Omental fat pad (tissue), 4 donors: ENCODE measurements at places on chromosomes 4 and X. TPM values are rescaled to one million over a fixed set of nuclear protein-coding genes. Genes with fewer than 3 reads are reported as not detected.

HEPH gene
- total RNA-seq, result 2.8 TPM

PABPC4L gene
- 0.24 TPM for total RNA-seq

SPATA18 gene
- total RNA-seq, result 2.5 TPM

CFAP99 gene
- total RNA-seq, result not detected

GRID2 gene
- total RNA-seq, result not detected

DNA sequence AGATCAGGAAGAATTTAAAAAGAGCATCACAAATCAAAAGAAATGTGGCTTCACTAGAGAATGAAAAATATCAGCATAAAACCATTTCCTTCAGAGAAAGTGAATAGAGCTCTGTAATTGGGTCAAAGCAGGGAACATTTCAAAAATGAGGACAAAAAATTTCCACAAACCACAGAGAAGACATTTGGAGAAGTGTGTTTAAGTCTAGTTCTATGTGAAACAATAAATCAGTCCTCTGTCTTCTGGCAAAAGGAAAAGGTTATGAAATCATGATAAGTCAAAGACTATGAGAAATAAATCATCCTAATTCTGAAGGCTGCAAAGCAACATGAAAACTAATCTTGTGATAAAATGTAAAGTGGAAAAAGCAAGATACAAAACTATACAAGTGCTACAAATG, 27.9 kb downstream of the SMPX start:
- DNase-seq, result no peak

GRCh38 chr4:150784305-150784704, 202.4 kb downstream of the MAB21L2 start:
- no peak for DNase-seq

DNA sequence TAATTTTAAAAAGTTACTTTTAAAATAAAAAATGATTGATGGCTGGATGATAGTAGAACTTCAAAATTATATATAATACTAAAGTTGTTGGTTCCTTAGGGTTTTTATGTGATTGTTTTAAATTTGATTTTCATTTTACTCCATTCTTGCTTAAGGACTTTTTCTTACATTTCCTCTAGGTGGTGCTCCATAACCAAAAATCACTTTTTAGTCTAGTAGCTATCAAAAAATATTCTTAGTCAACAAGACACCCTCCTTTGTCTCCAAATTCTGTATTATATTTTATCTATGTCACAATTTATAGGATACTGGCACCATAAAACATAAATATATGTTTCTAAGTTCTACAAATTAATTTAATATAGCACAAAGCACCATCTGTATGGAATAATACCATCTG, 67.2 kb upstream of the BRWD3 start:
- no peak for DNase-seq

- DNase-seq, result no peak
These were observed 358.2 kb upstream of the CLNK start for GRCh38 chr4:11042760-11043159.

- no peak for DNase-seq
These were observed 13.7 kb downstream of the TEC start for GRCh38 chr4:48255959-48256342.

- DNase-seq, result no peak
These were observed 370.3 kb upstream of the NOCT start for GRCh38 chr4:138645289-138645688.

- no peak for DNase-seq
These were observed 120.4 kb downstream of the CT47B1 start for GRCh38 chrX:120755066-120755846.

- DNase-seq, result no peak
These were observed 21.0 kb upstream of the IL13RA2 start for GRCh38 chrX:115038406-115038805.

DNA sequence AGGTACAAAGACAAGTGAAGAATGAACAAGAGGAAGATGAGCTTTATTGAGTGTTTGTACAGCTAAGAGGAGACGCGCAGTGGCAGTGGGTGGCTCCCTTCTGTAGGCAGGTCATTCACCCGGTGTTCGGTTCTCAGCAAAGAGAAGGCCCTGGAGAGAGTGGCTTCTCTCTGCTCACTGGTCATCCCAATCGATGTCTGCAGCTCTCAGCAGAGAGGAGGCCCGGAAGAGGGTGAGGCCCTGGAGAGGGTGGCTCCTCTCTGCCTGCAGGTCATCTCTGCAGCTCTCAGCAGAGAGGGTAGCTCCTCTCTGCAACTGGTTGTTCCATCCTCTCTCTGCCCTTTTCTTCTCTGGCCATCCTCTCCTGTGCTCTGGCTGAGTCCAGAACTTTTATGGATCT, 126.5 kb downstream of the UGT8 start:
- DNase-seq, result no peak

DNA sequence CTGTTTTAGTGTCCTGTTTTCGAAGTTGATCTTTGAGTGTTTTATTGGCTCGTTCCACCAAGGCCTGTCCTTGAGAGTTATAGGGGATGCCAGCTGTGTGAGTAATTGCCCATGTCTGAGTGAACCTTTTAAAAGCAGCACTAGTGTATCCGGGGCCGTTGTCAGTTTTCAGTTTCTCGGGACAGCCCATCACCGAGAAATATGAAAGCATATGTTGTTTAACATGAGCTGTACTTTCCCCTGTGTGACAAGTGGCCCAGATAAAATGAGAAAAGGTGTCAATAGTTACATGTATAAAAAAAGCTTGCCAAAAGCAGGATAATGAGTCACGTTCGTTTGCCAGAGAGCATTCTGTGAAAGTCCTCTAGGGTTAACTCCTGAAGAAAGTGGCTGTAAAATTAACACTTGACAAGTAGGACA, 48.6 kb upstream of the RASSF6 start:
- DNase-seq, result no peak

DNA sequence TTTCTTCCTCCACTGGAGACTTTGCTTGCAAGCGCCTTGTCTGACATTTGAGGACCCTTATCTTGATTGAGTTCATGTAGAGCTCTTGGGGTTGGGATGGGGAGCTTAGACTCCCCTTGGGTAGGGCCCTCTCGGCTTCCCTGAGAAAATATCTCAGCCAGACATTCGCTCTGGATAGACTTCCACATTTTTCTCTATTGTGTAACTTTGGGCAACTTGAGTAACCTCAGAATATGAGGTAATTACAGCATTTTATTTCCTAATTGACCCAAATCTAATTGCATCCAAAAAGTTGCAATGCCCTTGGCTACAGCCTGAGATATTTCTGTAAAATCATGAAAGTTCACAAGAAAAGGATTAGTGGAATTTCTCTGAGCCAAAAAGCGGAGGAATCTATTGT, 102.8 kb upstream of the MXRA5 start:
- DNase-seq, result no peak

GRCh38 chr4:168540086-168540485, 43.2 kb downstream of the PALLD start:
- no peak for DNase-seq

DNA sequence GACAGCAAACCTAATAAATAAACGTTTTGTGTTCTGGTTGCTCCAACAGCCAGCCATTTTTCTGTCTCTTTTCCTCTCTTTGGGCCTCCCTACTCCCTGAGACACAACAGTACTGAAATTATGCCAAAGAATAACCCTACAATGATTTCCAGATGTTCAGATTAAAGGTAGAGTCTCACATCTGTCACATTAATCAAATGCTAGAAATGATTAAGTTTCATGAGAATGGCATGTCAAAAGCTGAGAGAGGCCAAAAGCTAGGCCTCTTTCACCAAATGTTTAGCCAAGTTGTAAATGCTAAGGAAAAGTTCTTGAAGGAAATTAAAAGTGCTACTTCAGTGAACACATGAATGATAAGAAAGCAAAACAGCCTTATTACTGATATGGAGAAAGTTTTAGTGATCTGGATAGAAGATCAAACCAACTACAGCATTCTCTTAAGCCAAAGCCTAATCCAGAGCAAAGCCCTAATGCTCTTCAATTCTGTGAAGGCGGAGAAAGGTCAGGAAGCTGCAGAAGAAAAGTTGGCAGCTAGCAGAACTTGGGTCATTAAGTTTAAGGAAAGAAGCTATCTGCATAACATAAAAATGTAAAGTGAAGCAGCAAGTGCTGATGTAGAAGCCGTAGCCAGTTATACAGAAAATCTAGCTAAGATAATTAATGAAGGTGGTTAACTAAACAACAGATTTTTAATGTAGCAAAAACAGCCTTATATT, 182.1 kb upstream of the NUDT6 start:
- no peak for DNase-seq
